Activated CD4-positive, alpha-beta T cell treated with anti-CD3 and anti-CD28 coated beads, Interleukin-2, amount 10 ng/mL, durations not matched to agents 24 days and 14 days (primary cell): ENCODE measurements at places on chromosomes 4 and X.
A peak's percentile ranks its signal among the peaks of the same experiment; 100 is the strongest.

- no peak for DNase-seq
Measured at GRCh38 chrX:3286196-3286945, 60.1 kb downstream of the MXRA5 start.

- DNase-seq, result no peak
Measured at GRCh38 chrX:25013632-25014365, 2.0 kb downstream of the ARX start.

DNA sequence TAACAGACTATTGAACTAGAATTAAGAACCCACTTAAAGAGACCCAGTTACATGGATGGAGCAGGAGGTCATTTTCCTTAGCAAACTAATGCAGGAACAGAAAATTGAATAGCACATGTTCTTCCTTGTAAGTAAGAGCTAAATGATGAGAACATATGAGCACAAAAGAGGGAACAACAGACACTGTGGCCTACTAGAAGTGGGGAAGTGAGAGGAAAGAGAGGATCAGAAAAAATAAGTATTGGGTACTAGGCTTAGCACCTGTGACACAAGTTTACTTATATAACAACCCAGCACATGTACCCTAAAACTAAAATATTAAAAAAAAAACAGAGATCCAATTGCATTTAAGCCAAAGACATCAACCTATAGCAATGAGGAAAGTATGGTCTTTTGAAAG lies 26.2 kb downstream of the ARAP2 start:
- DNase-seq, result no peak

- DNase-seq, result no peak
Measured at GRCh38 chr4:147638942-147639341, 21.7 kb downstream of the TMEM184C start.

GRCh38 chrX:11431786-11432185 lies 138.6 kb downstream of the AMELX start:
- DNase-seq, result no peak

- no peak for DNase-seq
Measured at GRCh38 chr4:102732678-102733077, 28.1 kb downstream of the MANBA start.

- DNase-seq, result no peak
Measured at GRCh38 chrX:149628768-149629167, 2.8 kb downstream of the TMEM185A start.

- no peak for DNase-seq
Measured at GRCh38 chr4:115865736-115866135, 752.3 kb upstream of the NDST4 start.

DNA sequence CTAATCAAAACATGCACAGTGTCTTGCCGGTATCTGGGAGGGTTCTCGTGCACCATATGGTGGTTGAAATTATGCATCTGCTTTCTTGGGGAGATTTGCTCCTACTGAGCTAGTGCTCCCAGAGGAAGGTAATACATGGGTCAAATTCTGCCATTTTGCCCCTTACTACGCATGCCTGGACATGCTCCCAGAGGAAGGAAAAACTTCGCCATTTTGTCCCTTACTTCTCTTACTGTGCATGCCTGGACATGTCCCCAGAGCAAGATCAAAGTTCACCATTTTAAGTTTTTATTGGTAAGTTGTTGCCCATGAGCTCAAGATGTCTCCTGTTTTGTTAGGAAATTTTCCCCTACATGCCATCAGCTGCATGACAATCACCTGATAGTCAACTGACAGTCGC lies 252.1 kb upstream of the KLHL4 start:
- no peak for DNase-seq

GRCh38 chrX:47091149-47091775 lies 13.0 kb downstream of the RGN start:
- DNase-seq, result no peak

GRCh38 chr4:77126809-77127208 lies 30.2 kb upstream of the CCNG2 start:
- DNase-seq, result no peak

- no peak for DNase-seq
Measured at GRCh38 chr4:17166954-17167353, 268.5 kb upstream of the LDB2 start.

GRCh38 chr4:157045507-157046127 lies 30.3 kb upstream of the GLRB start:
- DNase-seq, result no peak

DNA sequence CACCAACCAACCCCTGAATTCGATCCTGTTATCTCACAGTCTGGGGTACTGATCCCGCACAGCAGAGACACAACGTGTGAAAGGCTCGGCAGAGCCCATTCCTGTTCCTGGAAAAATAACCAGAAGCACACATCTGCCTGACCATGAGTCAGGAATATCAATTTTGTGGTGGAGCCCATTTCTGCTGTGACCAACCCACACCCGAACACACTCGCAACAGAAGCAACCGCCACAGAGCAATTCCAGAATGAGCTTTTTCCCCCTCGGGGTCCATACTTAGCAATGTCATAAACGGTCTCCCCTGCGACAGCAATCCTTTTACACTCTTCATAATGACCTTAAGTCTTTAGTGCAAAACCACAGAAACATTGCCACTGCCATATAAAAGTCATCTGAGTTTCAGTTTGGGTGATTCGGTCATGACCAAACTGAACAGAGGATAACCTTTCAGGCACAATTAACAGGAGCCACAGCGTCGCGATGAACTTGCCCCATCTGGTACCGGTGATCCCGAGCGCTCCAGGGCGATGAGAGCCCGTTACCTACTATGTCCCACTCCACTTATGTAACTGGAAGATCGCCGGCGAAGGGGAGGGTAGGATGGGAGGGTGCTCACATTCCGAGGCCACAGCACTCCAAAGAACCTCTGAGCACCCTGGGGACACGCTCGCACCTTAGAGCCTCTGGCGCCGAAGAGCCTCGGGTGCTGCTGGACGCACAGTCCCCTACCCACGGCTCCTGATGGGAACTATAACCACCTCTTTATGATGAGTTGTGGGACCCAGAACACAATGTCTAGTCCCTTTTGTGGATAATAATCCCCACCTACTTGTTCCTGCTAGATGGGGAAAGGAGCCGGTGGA lies 1.1 kb downstream of the MECP2 start:
- peak; percentile 68 for DNase-seq

GRCh38 chrX:37993837-37994619 lies 12.3 kb upstream of the SYTL5 start:
- DNase-seq, result peak; percentile 52

DNA sequence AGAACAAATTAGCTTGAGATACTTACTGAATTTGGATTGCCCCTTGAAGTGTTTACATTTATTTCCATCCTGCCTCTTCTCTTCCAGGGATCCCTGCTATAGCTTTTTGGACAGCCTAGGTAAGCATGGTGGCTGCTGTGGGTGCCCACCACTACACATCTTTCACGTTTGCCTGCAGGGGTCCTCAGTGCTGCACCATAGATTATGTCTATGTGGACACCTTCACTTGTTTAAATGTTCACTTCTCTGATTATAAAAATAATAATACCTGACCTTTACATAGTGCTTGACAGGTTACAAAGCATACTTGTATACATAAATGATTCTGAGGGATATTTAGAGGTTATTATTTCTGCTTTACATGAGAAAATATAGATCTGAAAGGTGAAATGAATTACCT lies 67.9 kb upstream of the SLC4A4 start:
- DNase-seq, result no peak

DNA sequence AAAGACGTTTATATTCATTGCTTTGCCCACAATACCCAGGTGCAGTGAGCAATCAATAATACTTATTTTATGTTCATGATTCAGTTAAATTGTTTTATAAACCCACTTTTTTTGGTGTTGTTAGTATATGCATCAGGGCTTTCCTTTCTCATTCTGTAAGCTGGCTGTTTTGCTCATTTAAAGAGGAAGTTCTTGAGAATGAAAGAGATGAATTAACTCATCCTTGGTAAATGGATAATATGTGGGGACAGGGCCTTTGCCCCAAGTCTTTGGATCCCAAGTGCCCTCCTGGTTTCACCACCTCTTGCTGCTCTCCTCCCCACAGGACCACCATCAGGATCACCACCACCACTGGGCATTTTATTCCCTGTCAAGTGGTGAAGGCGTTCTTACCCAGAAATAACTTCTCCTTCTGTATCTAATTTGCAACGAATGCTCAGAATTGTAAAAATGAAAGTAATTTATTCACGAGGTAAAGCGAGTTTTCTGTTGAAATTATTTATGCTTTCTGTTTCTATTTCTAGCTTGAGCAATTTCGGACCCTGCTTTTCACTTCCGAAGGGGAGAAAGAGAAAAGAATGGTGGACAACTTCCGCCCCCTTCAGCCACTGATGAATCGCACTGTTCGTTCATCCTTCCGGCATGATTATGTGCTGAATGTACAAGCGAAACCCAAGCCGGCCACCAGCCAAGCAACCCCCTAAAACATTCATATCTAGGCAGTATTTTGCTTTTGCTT lies 8.2 kb upstream of the ZRSR2 start:
- peak; percentile 64 for DNase-seq

DNA sequence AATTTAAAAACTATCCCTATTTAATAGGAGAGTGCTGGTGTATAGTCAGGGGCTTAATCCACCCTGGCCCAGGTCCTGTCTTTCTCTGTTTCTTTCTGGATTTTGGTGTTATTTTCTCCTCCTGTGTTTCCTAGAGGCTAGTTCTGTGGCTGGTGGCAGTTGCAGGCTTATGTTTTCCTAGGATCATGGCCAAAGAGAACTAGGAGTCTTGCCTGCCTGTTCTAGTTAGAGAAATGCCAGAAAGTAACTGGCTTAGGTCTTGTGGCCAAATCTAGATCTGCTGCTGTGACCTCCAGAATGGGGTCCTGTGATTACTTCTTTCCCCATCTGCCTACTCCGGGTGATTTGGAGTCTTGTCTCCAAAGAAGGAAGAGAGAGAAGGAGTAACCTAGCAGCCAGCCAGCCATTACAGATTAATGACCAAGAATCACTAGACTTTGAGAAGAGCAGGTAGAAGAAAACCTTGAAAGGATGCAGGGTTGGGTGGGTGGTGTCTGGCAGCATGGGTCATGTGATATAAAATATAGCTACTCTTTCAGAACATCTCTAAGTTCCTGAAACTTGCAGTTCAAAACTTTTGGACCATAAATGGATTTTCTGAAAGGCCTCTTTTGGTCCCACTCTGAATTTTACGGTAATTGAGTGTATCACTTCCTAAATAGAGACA lies 117.9 kb downstream of the STIM2 start:
- DNase-seq, result no peak

- DNase-seq, result no peak
Measured at GRCh38 chr4:145884775-145885174, 53.8 kb downstream of the ZNF827 start.

DNA sequence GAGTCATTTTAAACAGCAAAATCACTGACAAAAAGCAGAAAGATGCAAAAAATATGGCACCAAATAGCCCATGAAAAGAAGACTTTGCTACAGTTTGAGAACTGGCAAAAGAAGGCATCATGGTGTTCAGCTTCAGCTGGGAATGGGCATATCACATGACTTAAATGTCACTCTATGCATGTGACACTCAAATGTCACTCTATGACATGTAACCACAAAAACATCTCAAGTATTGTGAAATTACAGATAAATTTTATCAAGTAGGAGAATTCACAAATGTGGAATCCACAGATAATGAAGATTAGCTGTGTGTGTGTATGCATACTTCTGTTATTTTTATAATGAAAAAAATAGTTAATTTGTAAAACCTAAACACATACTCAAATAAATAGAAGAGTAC lies 81.9 kb downstream of the ATP10D start:
- no peak for DNase-seq

DNA sequence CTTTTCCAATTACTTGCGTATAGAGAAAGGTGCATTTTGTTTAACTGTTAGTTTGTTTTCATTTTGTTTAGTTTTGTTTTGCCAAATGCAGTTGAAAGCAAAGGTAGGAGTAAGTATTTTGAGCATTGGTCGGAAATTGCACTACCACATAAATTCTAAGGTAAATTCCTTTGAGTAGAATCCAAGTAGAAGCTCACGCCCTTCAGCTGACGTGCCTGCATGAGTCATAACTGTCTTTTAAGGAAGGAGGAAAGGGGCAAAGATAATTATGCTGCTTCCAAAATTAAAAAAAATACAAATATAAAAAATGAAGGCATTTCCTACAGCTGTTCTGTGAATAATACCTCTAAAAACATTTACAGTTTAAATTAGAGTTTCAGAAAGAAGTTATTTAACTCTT lies 110.2 kb upstream of the MYOZ2 start:
- no peak for DNase-seq
